ENCODE measurements at places on chromosomes 4 and X.

DNA sequence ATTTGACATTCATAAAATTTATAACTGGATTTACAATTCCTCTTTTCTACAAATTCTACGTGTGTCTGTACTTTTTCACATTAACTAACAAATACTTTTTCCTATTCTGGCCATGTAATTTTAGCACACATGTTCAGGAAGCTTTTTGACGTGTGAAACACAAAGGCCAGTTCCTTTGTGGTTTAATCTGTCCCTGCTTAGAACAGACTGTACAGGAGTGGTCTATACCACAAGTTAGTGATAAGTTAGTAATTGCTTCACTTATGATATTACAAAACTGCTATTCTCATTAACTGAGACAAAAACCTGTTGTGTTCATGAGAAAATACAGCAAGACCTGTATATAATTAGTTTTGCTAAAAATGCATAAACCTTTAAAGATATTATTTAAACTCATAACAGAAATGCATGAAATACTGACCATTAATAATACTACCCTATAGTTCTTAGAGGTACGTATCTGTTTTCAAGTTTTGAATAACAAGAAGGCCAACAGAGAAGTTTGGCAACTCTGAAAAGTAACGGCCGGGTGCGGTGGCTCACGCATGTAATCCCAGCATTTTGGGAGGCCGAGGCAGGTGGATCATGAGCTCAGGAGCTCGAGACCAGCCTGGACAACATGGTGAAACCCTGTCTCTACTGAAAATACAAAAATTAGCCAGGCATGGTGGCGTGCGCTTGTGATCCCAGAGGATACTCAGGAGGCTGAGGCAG is 13.7 kb upstream of the AREG start:
- no peak for DNase-seq

GRCh38 chr4:68369142-68369805 is 19.4 kb upstream of the YTHDC1 start:
- DNase-seq = no peak

- no peak for DNase-seq
These were observed 24.0 kb upstream of the MED14 start for GRCh38 chrX:40759374-40759773.

DNA sequence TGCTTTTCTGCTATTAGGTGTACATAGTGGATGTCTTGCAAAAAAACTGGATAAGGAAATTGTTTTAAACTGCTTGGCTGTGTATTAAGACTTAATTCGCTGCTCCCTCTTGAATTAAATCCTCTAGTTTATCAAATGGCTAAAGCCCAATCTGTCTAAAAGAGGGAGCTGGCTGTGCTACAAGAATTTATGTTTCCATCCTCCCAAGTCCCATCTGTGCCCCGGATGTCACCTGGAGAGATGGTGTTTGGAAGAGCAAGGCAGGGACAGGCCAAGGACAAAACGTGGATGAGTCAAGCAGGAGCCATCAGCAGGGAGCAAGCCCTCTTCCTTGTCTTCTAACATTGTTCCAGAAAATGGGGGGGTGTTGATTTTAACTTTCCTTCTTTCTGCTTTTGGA is 171.3 kb upstream of the LCORL start:
- no peak for DNase-seq

DNA sequence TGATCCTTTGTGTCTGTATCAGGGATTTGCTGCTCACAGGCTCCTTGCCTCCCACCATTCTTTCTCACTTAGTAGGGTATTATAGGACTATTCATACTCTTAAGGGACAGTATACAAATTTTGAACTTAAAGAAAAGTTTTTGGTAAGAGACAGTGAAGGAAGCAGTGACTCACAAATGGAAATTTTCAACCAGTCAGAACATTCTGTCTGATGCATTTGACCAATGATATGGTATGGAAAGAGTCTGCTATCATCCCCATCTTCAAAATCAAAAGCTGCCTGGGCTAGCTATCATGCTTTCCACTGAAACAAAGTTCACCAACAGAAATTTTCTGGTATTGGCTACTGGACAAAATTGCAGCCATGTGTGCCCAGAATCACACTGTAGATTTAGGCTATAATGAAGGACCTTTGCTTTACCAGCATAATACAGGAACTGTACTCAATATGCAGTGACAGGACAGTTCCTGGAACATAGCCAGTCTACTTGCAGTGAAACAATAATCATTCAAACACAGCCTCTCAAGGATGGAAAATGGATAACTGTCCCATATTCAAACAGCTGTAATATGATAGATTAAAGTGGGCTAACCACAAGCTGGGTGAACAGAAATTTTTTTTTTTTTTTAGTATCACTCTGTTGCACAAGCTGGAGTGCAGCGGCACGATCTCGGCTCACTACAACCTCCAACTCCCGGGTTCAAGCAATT is 109.0 kb upstream of the ACSL4 start:
- DNase-seq = no peak
